CD4-positive, alpha-beta T cell treated with Interferon alpha-2 for 1 hour (primary cell): ENCODE measurements at places on chromosomes 5 and 9.

GRCh38 chr5:154342963-154343362 lies 102.8 kb upstream of the SAP30L start:
- DNase-seq = no peak

GRCh38 chr5:157214415-157214814 lies 33.8 kb downstream of the ITK start:
- no peak for DNase-seq

DNA sequence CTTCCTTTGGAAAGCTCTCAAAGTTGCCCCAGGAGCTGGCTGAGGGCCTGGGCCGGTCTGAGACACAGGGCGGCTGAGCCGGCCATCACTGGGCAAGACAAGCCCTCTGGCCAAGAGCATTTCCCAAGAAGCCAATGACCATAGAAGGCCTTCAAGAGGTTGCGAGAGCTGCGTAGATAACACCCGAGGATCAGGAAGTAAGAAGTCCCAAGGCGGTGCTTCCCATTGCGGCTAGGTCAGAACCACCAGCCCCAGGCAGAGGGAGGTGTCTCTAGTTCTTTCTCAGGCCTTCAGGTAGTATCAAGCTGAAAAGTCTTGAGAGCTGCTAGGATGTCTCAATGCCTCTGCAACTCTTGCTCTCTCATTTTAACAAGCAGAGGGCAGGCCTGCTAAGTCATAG lies 54.0 kb upstream of the C5orf58 start:
- DNase-seq = no peak

- peak; percentile 33 for DNase-seq
Measured at GRCh38 chr9:88923653-88924288, 67.5 kb upstream of the S1PR3 start.

DNA sequence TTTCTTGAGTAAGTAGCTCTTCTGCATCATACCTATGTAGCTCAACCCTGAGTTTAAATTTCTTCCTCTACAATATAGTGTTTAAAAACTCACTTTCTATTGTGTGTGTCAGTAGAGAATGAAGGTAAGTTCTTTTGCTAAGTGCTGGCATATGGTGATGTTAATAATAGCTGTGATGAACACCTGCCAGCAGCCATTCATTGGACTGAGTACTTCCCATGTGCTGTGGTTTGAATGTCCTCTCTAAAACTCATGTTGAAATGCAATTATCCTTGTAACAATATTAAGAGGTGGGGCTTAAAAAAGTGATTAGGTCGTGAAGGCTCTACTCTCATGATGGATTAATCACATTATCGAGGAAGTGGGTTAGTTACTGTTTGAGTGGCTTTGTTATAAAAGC lies 645.2 kb upstream of the RGMB start:
- no peak for DNase-seq

DNA sequence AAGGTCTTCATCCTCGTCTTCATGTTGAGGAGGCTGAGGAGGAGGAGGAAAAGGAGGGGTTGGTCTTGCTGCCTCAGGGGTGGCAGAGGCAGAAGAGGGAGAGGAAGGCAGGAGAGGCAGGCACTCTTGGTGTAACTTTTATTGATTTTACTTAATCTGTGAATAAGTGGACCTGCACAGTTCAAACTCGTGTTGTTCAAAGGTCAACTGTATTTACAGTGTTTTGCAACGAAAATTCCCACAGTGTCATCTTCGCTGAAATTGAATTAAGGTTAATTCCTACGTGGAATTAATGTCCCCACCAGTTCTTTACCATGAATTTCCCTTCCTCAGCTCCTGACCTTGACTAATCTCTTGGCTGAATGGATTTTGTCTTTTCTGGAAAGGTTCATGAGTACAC lies 21.2 kb upstream of the ENHO start:
- DNase-seq = no peak

- no peak for DNase-seq
Measured at GRCh38 chr5:74124826-74125225, 498.8 kb downstream of the ARHGEF28 start.

- DNase-seq = no peak
Measured at GRCh38 chr5:96823900-96824380, 16.2 kb upstream of the ERAP1 start.

- DNase-seq = no peak
Measured at GRCh38 chr5:79864364-79864763, 126.7 kb downstream of the MTX3 start.

- DNase-seq = no peak
Measured at GRCh38 chr9:12723409-12724028, 30.3 kb downstream of the TYRP1 start.

GRCh38 chr9:107397076-107398044 lies 92.2 kb downstream of the KLF4 start:
- no peak for DNase-seq

DNA sequence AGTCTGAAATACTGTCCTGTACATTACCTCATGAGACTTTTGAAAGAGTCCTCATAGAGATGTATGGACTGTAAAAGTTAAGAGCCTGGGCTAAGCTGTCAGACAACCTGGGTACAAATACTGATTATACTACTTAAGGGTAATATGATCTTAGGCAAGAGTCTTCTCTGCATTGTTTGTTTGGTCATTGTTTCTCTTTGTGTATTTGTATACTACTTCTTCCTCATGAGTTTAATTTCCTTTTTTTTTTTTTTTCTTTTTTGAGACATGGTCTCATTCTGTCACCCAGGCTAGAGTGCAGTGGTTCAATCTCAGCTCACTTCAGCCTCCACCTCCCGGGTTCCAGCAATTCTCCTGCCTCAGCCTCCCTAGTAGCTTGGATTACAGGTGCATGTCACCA lies 2.6 kb upstream of the PFDN1 start:
- no peak for DNase-seq

DNA sequence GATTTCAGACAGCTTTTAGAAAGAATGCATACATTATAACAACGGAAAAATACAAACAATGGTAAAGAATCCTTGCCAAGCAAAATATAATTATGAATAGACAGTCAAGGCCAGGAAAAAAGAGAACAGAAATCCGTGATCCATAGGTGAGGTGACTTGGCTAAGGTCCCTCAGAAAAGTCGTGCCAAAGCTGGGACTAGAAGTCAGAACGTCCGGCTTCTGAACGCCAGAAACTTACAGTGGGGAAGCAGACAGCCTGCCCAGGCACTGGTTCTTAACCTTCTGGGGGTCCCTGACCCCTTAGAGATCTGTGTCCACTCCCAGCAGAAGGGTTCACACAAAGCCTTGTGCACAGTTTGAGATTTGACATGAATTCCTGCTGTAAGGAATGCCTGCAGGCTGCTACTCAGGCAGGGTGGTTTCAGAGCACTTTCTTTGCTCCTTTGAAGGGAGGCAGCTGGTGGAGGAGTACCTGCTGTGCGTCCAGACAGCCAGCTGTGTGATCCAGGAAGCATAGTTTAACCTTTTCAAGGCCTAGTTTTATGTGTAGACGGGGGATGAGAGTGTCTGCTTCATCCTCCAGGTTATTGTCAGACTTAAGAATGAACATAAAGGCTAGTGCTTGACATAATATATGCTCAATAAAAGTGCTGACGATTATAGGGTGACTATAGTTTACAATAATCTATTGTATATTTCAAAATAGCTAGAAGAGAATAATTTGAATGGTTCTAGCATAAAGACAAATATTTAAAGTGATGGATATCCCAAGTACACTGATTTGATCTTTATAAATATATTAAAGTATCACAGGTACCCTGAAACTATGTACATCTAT lies 852 bp downstream of the ARHGEF37 start:
- no peak for DNase-seq

- DNase-seq = no peak
Measured at GRCh38 chr5:134142806-134143205, 28.3 kb downstream of the TCF7 start.

DNA sequence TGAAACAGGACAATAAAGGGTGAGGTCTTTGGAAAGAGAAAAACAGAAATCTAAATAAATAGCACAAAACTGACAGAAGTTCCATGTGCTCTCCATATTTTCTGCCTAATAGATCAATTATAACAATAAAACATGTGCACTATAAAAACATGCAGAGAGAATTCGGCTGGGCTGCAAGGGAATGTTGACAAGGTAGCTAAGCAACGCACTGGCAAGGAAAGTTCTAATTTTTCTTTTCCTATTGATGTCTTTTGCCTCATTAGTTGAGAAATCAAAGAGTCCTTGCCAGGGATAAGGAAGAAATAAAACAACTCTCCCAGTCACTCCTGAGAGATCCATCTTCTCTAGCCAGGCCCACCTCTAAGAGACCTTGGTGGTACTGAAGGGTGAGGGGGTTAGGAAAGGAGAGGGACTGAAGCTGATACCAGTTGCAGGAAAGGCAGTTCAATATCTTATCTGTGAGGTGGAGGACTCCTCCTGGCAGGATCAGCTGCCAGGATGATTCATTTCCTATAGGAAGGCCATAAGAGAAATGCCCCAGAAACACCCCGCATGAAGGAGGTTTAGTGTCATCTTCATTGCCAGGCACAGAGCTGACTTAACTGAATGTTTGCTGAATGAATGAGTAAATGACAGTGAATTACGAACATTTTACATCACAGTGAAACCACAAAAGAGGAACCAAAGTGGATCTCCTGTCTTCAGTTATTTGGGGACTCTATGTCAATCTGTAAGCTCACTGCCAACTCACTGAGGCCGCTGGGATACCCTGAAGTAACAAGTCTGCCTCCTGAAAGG lies 63.7 kb upstream of the IFNK start:
- DNase-seq = peak; percentile 2

- DNase-seq = peak; percentile 51
Measured at GRCh38 chr5:39164529-39165402, 54.6 kb downstream of the FYB1 start.

DNA sequence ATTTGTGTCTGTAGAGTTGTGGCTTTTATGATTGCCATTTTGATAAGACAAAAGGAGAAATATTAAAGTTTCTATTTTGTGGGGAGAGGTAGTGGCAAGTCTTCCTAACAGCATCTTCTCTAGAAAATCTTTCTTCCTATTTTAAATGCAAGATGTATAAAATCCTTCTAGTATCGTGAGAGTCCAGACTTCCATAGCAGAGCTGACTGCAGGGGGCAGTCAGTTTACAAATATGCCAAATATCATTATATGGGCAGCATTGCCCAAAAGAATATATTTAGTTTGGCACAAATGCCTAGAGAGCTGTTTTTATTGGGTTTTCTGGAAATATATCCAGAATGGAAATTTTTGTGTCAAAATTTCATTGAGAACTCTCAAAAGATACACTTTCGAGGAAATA lies 82.1 kb upstream of the ALDH1A1 start:
- no peak for DNase-seq

- no peak for DNase-seq
Measured at GRCh38 chr9:111052791-111053190, 14.5 kb upstream of the LPAR1 start.

DNA sequence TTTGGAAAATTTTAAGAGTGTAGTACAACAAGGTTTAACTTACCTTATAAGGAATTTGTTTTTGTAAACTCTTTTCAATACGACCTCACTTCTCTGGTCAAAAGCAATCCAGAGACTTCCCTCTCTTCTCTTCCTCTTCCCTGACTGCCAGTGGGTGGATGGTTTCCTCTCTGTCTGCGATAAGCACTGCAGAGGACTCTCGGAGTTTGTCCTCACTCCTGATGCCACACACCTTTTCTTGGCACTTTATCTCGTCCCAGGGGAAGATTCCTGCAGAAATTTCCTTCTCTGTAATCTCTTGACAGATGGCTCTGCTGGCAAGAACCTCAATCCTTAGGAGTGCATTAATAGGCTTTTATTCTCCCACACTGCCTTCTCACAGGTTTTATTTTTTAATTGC lies 641.6 kb downstream of the NR2F1-AS1 start:
- DNase-seq = no peak

- DNase-seq = no peak
Measured at GRCh38 chr5:76165029-76165428, 81.8 kb downstream of the SV2C start.

DNA sequence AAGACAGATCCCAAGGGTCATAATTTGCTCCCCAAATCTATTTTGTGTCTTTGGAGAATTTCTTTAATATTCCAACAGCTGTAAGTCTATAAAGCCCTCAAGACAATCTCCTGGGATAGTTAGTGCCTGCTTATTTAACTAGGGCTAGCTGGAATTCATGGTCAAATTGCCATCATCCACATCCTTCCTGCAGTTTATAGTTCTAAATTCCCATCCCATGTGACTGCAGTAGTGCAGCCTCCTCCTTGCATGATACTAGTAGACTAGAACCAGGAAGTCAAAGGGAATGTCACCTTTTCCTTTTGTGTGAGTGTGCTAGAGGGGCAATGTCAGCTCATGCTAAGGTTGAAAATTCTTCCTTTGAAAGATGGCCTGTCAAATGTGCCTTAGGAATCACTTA lies 214.8 kb upstream of the PIK3R1 start:
- DNase-seq = no peak

- no peak for DNase-seq
Measured at GRCh38 chr5:58327289-58327688, 132.6 kb downstream of the PLK2 start.

DNA sequence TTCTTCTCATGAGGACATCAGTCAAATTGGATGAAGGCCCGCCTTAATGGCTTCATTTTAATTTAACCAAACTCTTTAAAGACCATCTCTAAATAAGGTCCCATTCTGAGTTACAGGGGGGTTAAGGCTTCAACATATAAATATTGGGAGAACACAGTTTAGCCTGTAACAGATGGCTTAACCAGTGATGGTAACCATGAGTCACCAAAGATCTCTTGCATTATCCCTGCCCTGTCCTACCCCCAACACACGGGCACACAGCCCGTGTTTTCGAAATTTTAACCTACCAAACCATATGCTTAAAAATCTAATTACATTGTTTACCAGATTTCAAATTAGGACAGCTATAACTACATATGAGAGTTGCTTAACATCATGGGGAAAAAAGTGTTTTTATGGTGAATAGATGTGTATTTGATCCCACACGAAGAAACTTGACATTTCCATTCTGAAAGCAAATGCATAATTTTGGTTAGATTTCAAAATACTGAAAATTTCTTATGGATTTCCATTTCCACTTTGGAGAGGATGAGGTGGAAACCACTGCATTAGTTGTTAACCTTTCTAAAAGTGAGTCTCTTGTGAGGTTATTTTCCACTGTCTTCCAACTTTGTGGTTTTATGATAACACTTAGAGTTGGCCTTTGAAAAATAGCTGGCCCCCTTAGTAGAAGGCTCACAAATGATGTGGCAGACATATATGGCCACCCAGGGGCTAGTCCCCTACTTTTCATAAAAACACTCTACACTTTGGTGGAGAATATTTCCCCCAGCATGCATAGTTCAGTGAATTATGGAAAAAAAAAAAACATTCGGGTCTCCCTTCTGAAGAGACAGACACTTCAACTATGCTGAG lies 849.3 kb downstream of the TLE1 start:
- no peak for DNase-seq

DNA sequence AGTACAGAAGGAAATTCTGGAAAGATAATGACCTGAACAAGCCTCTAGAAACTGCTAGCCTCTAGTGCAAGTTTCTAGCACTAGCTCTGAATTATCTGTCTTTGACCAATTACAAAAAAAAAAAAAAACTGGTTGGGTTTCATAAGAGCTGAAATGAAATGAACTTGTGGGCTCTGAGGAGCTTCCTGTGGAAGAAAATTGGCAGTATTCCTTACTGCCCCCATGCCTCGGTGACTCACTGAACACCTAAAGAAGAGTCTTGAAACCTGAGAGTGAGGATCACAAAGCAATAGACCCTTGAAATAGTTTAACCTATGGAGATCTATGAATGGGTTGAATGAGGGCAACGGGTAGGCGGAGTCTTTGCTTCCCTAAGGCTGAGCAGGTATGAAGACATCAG lies 263.6 kb upstream of the RASA1 start:
- no peak for DNase-seq
